PC-3 (cell line): ENCODE measurements at places on chromosomes 6 and 20. TPM values are rescaled to one million over a fixed set of nuclear protein-coding genes. Genes with fewer than 3 reads are reported as not detected.
A peak's percentile ranks its signal among the peaks of the same experiment; 100 is the strongest.

DNA sequence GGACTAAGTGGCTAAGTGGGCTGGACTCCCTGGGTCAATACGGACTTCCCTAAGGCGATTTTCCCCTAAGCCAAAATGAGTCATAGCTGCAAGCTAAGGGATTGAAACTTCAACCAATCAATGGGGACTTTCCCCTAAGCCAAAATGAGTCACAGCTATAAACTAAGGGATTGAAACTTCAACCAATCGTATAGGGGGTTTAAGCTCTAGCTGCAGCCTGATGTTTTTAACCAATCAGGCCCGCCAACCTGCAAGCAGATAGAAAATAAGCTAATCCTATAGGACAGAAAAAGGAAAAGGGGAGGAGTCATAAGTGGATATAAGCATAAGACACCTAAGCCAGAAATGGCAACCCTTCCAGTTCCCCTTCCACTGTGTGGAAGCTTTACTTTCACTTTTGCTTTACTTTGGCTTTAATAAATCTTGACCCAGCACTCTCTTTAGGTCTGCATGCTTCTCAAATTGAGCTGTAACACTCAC, 655.0 kb upstream of the HS3ST5 start:
- DNase-seq, result peak; percentile 27
- no peak overlapping the region for H3K27ac ChIP-seq
- no peaks in the 10 kb centered on the region for H3K27me3 ChIP-seq

DNA sequence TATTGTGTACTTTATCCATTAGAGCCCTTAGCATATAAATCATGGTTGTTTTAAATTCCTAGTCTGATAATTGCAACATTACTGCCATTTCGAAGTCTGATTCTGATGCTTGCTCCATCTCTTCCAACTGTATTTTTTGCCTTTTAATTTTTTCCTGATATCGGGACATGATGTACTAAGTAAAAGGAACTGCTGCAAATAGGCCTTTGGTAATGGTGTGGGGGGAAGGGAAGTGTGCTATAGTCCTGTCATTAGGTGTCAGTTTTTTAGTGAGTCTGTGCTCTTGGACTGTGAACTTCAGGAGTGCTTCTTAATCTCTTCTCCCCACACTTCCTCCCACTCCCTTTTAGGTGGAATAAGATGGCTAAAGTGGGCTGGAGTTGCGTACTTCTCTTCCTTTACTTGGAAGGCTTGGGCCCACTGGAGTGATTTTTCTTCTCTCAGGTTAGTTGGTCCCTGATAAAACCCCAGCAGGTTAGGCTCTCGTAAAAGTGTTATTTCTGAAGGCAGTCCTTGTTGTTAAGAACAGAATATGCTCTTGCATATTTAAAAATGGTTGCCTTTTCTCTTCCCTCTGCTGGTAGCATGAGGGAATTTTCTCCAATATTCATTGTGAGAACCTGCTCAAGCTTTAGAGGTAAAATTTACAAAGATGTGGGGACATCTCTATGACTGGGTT, 18.1 kb downstream of the STXBP5 start:
- H3K27ac ChIP-seq, result no peak overlapping the region
- peak; percentile 55 for DNase-seq
- no peaks in the 10 kb centered on the region for H3K36me3 ChIP-seq
- no peaks in the 10 kb centered on the region for H3K27me3 ChIP-seq
- no peak overlapping the region for H3K4me3 ChIP-seq
- no peaks in the 10 kb centered on the region for H3K4me1 ChIP-seq

GRCh38 chr20:61407561-61407960, 155.5 kb downstream of the CDH4 start:
- H3K27ac ChIP-seq, result no peak overlapping the region
- DNase-seq, result no peak
- H3K4me1 ChIP-seq, result no peaks in the 10 kb centered on the region
- H3K36me3 ChIP-seq, result no peaks in the 10 kb centered on the region
- H3K4me3 ChIP-seq, result no peak overlapping the region

DNA sequence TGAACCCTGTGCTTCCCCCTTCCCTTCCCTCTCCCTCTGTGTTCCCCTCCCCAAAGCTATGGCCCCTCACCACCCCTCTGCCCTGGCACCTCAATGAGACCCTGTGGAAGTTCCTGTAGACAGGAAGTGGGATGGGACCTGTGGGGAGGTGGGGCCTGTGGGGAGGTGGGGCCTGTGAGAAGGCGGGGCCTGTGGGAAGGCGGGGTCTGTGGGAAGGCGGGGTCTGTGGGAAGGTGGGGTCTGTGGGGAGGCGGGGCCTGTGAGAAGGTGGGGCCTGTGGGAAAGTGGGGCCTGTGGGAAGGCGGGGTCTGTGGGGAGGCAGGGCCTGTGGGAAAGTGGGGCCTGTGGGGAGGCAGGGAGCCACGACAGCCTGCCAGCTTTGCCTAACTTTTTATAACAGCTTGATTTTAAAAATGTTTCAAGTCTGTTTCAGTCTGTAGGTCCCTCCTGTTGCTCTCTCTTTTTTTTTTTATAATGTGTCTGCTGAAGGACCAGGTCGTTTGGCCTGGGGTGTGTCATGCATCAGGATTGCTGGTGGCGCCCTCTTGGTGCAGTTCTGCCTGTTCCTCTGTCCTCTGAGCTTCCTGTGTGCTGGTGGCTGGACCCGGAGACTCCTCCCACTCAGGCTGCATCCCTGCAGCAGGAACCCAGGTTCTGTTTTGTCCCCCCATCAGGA, 70.5 kb upstream of the SLCO4A1 start:
- no peaks in the 10 kb centered on the region for H3K36me3 ChIP-seq
- H3K4me1 ChIP-seq, result no peaks in the 10 kb centered on the region
- peak; percentile 38 for DNase-seq
- H3K27me3 ChIP-seq, result peaks cover 43% of the 10 kb centered on the region
- H3K4me3 ChIP-seq, result no peak overlapping the region
- no peak overlapping the region for H3K27ac ChIP-seq

DNA sequence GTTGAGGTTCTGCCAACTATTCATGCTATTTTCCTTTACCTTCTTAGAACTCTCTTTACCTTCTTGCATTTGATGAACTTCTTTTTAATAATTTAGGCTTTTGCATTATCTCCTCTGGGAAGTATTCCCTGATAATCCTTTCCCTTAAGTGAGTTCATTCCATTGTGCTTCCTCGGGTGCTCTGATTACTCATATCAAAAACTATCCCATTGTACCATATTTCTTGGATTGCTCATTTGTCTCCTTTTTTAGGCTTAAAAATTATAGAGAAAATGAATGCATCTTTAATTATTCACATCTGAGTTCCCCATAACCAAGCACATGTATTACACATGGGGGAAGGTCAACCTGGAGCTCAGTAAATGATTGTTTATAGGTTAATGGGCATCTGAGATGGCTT, 2.5 kb downstream of the CALHM4 start:
- H3K27me3 ChIP-seq, result no peaks in the 10 kb centered on the region
- H3K4me3 ChIP-seq, result no peak overlapping the region
- peak; percentile 15 for DNase-seq
- peaks cover 25% of the 10 kb centered on the region for H3K4me1 ChIP-seq
- no peaks in the 10 kb centered on the region for H3K36me3 ChIP-seq
- no peak overlapping the region for H3K27ac ChIP-seq

DNA sequence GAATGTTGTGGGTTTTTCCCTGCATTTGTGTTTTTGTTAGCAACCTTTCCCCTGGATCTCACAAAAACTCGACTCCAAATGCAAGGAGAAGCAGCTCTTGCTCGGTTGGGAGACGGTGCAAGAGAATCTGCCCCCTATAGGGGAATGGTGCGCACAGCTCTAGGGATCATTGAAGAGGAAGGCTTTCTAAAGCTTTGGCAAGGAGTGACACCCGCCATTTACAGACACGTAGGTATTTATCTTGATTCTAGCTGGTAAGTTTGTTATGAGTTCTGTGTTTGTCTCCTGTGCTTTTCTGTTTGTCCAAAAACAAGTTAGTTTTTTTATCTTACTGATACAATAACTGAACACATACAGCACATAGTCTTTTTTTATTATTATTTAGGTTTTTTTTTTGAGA, 3.0 kb downstream of the SLC25A27 start:
- H3K4me1 ChIP-seq, result peaks cover 14% of the 10 kb centered on the region; the same call in 1 of the 2 replicates

DNA sequence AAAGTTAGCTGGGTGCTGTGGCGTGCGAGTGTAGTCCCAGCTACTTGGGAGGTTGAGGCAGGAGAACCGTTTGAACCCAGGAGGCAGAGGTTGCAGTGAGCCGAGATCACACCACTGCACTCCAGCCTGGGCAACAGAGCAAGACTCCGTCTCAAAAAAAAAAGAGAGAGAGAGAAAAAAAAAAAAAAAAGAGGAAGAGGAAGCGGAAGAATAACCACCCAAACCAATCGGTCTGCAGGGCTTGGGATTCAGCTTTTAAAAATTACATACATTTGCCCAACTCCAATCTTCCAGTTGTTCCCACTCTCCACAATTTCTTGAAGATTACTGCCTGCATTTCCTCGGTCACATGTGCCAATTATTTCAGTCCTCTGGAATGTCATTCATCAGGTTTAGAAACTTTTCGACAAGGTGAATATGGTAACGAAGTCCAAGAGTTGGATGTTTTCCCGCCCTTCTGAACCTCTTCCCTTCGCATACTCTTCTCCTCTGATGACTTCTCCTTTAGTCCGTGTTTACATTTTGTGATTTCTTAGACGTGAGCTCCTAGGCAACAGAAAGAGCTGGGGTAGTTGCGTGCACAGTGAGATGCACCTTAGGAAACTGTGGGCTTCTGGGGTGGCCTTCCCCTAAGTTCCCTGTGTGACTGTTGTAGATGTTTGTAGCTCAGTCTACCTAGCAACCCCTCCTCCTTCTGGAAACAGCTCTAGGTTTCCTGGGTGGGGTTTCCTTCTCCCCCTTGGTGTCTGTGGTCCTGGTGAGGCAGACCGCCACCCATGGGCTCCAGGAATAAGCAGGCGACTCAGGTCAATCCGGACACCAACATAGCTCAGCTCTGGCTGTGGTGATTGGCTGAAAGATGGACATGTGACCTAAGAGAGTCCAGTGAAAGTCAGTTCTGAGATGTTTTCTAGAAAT, 63.0 kb upstream of the NCOA3 start:
- H3K4me3 ChIP-seq, result no peak overlapping the region
- no peaks in the 10 kb centered on the region for H3K27me3 ChIP-seq
- H3K4me1 ChIP-seq, result peaks cover 21% of the 10 kb centered on the region

DNA sequence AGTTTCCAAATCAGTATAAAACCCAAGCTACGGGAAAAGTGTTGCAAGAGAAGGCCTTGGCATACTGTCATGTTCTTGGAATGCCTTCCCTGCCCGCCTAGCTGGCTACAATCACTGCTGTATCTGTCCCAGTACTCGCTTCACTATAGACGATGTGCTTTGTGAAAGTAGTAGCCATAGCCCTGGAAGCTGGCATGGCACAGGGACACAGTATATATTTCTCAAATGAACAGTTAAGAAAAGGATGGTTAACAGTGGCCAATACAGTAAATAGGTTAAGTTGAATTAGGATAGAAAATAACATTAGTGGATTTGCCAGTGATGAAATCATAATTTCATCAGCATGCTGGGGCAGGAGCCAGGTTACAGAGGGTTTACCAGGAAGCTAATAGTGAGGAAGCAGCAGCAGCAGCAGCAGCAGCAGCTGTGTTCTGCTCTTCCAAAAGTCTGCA, 499.3 kb downstream of the CDKAL1 start:
- DNase-seq, result peak; percentile 21
- H3K4me1 ChIP-seq, result no peaks in the 10 kb centered on the region
- H3K4me3 ChIP-seq, result no peak overlapping the region
- H3K27me3 ChIP-seq, result no peaks in the 10 kb centered on the region
- H3K36me3 ChIP-seq, result no peaks in the 10 kb centered on the region

DNA sequence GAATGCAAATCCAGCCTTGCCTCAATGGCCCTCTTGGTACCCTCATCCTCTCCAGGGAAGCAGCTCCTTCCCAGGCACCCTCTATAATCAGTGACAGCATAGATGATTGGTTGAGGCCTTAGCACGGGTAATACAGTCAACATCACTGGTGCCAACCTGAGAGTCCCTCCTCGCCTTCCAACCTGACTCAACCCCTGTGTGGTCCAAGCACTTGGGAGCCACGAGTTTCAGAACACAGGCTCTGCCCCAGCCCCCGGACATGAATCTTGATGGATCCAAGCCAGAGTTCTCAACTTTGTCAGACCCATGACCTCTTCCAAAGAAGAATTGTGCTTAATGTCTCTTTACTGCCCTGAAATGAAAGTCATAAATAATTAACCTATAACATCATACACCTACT, 213.9 kb downstream of the PREX1 start:
- no peak overlapping the region for H3K4me3 ChIP-seq
- H3K4me1 ChIP-seq, result 0 out of 2 replicates have a peak, but pooled peaks cover 3% of the 10 kb centered on the region
- peaks cover 34% of the 10 kb centered on the region for H3K27me3 ChIP-seq

GRCh38 chr20:53891306-53891894, 179.0 kb downstream of the BCAS1 start:
- no peaks in the 10 kb centered on the region for H3K27me3 ChIP-seq
- DNase-seq, result peak; percentile 81
- H3K36me3 ChIP-seq, result no peaks in the 10 kb centered on the region
- H3K4me3 ChIP-seq, result no peak overlapping the region

- no peaks in the 10 kb centered on the region for H3K4me1 ChIP-seq
- H3K27ac ChIP-seq, result no peak overlapping the region
- H3K27me3 ChIP-seq, result no peaks in the 10 kb centered on the region
- no peak for DNase-seq
Observed at GRCh38 chr20:44447827-44448419, 27.8 kb upstream of the TTPAL start.

- H3K36me3 ChIP-seq, result no peaks in the 10 kb centered on the region
- H3K27ac ChIP-seq, result no peak overlapping the region
- 0 out of 2 replicates have a peak, but pooled peaks cover 12% of the 10 kb centered on the region for H3K27me3 ChIP-seq
- DNase-seq, result no peak
Observed at GRCh38 chr6:99838607-99839006, 155.4 kb downstream of the MCHR2 start.

GRCh38 chr20:62363920-62364851, 2.9 kb downstream of the LAMA5 start:
- H3K4me1 ChIP-seq, result peaks cover 79% of the 10 kb centered on the region
- H3K27me3 ChIP-seq, result no peaks in the 10 kb centered on the region
- peak overlapping the region; percentile 80 for H3K4me3 ChIP-seq
- H3K27ac ChIP-seq, result peak overlapping the region; percentile 81

DNA sequence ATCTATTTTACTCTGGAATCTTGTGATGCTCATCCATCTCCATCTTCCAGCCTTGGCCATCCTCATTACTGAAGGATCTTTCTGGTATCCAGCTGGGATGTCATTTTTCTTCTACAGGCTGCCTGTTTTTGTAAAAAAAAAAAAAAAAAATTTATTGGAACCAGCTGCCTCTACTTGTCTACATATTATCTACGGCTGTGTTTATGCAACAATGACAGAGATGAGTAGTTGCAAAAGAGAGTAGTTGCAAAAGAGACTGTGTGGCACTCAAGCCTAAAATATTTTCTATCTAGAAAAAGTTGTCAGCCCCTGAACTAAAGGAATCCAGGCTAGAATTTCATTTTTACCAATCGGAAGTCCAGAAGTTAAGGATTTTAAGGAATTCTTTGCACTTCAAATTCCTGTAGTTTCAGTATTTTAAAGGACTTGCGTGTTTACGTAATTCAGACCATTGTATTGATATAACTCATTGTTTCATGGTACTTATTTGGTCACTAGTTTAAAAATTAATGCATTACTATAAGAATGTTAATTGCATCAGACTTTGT, 38.6 kb upstream of the PLCG1 start:
- no peaks in the 10 kb centered on the region for H3K27me3 ChIP-seq
- no peak overlapping the region for H3K27ac ChIP-seq
- H3K4me3 ChIP-seq, result no peak overlapping the region
- DNase-seq, result no peak
- peaks cover 79% of the 10 kb centered on the region for H3K36me3 ChIP-seq
- no peaks in the 10 kb centered on the region for H3K4me1 ChIP-seq

GRCh38 chr20:51148941-51149340, 126.0 kb upstream of the KCNG1 start:
- H3K36me3 ChIP-seq, result no peaks in the 10 kb centered on the region
- DNase-seq, result no peak
- peaks cover 25% of the 10 kb centered on the region for H3K27me3 ChIP-seq
- H3K27ac ChIP-seq, result no peak overlapping the region
- H3K4me3 ChIP-seq, result no peak overlapping the region

Gene CTCFL
- total RNA-seq, result not detected in 2 replicates

Gene HMGCLL1
- not detected in 2 replicates for total RNA-seq

Gene GSTA3
- not detected in 2 replicates for total RNA-seq

Gene CTSZ
- 191 and 225 TPM in 2 replicates for total RNA-seq

Gene OPN5
- total RNA-seq, result not detected in 2 replicates

Gene BHLHE23
- total RNA-seq, result not detected in 2 replicates

Gene CLVS2
- total RNA-seq, result not detected in 2 replicates
